H7 (cell line): ENCODE measurements at places on chromosomes 12 and 14.
A peak's percentile ranks its signal among the peaks of the same experiment; 100 is the strongest.

DNA sequence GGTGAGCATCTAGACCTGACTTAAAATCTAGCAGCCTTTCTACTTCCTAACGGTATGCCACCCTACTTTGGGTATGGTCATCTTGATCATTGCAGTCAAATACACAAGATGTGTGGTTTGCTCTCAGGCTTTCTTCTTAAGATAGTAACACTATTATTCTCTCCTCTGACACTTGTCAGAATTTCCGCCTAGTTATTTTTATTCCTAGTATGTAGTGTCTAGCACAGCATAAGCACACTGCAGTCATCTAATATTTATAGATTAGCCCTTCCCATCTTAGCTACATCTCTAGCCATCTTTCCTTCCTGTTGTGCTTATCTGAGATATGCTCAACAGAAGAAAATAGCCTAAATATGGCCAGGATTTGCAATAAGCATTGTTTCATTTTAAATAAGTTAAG lies 180.1 kb downstream of the C12orf50 start:
- no peak for DNase-seq

- no peak for DNase-seq
Measured at GRCh38 chr14:47103771-47104170, 452.2 kb upstream of the RPL10L start.

- no peak for DNase-seq
Measured at GRCh38 chr12:118326991-118327390, 45.7 kb downstream of the TAOK3 start.

GRCh38 chr12:79635676-79636075 lies 55.1 kb downstream of the PAWR start:
- no peak for DNase-seq

GRCh38 chr12:34597548-34598351 lies 575.5 kb downstream of the ALG10 start:
- peak; percentile 1 for DNase-seq

GRCh38 chr12:46487567-46488131 lies 115.1 kb upstream of the SLC38A2 start:
- DNase-seq, result no peak

DNA sequence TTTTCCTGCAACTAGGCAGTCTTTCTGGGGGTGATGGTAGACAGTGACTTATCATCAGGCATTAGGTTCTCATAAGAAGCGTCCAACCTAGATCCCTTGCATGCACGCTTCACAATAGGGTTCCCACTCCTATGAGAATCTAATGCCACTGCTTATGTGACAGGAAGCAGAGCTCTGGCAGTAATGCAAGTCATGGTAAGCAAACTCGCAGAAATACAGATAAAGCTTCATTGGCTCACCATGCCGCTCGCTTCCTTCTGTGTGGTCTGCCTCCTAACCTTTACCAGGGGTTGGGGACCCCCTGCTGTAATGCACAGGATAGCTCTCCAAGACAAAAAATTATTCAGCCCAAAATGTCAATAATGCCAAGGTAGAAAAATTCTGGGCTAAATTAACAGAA lies 864.2 kb downstream of the TRHDE start:
- DNase-seq, result no peak

- peak; percentile 79 for DNase-seq
Measured at GRCh38 chr12:121578230-121579189, 2.3 kb downstream of the KDM2B start.

DNA sequence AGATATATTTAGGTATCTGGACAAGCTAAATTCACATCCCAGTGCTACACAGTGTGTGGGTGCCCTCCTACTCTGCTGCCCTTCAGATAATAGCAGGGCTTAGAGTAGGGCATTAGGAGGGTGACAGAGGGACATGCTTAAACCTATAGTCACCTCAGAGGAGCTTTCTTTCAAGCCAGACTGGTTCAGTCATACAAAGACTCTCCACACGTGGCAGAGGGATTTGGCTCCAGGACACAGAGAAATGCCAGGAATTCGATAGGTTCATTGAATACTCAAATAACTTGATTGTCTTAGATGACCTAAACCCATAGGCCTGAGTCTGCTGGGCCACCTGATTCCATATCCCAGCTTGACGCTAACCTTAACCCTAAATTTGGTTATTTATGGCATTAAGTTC lies 163.5 kb downstream of the TPH2 start:
- no peak for DNase-seq

DNA sequence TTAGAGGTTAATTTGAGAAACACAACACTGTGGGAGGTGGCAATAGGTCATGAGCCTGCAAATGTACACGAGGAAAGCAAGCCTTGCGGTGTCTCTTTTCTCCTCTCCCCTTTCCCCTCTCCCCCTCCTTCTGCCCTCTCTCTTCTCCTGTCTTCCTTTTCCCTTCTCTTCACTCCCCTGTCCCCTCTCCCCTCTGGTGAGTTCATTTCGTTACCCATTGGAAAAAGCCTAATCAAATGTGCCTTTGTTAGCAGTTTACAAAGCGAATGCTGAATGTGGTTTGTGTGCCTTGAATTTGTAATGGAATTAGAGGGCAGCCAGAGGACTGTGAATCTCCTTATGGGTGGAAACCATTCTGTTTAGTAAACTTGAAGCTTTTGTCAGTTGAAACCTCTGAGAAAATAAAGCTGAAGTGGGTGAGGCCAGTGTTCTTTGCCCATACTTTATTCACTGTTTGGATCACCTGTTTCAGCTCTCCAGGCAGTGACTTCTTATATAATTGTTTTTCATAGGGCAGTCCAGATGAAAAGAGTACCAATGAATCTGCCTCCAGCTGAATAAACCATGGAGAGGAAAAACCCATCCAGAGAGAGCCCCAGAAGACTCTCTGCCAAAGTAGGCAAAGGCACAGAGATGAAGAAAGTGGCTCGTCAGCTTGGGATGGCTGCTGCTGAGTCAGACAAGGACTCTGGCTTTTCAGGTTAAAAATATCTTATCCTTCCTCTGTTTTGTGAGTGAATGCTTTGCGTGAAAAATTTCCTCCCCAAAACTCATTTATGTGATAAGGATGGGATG lies 7.3 kb downstream of the CIPC start:
- DNase-seq, result peak; percentile 44

- no peak for DNase-seq
Measured at GRCh38 chr14:24535737-24536136, 27.7 kb upstream of the CMA1 start.

GRCh38 chr14:104151026-104151381 lies 12.6 kb downstream of the KIF26A start:
- DNase-seq, result no peak

GRCh38 chr14:36055681-36056225 lies 120.8 kb downstream of the PTCSC3 start:
- DNase-seq, result no peak

DNA sequence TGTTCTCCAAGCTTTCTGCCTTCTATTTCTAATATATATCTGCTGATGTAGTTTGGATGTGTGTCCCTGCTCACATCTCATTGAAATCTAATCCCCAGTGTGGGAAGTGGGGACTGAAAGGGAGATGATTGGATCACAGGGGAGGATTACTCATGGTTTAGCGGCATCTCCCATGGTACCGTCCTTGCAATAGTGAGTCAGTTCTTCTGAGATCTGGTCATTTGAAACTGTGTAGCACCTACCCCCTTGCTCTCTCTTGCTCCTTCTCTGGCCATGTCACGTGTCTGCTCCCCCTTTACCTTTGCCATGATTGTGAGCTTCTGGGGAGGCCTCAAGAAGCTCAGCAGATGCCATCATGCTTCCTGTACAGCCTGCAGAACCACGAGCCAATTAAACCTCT lies 26.2 kb upstream of the ALX1 start:
- DNase-seq, result no peak

GRCh38 chr12:39033782-39034181 lies 128.4 kb upstream of the CPNE8 start:
- no peak for DNase-seq

- DNase-seq, result no peak
Measured at GRCh38 chr12:50390316-50390741, 6.1 kb downstream of the FAM186A start.

DNA sequence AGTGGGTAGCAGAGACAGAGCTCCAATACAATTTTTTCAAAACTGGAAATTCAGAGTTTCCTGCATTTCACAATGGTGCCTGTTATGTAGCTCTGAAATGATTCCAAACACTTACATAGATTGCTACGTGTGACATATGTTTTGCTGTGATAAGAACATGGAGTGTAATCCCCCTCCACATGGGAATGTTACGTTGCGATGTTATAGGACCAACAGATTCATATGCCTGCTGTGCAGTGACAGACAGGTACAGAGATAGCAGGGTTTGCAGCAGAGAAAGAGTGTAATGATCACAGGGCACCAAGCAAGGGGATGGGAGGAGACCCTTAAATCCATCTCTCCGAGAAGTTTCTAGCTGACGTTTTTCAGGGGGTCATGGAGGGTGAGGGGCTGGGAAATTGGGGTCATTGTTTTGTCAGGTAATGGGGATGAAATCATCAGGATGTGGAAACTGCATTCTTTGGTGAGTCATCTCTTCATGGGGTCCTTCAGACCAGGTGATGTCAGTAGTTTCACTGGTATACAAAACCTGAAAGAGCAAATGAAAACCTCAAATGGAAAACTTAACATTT lies 76.6 kb upstream of the OSBPL8 start:
- DNase-seq, result no peak

DNA sequence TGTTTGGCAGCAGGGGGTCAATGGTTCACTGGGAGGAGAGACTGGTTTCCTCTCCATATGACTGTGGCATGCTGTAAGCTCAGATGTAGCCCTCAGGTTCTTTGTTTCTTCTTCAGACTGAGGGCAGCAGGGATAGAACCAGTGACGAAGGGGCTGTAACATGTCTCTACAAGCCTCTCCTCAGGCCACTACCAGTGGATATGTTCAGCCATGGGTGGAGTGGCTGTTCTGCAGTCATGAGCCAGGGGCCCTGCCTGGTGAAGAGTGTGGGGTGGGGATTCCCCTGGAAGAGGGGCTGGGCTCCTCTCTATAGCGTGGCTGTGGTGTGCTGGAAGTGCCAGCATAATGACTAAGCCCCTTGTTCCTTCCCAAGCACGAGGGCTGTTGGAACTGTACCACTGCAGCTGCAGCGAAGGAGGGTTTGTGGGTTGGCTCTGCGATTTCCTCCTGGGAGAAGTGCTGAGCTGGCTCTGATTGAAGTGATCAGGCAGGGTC lies 55.8 kb downstream of the CMAS start:
- no peak for DNase-seq

- no peak for DNase-seq
Measured at GRCh38 chr12:65464930-65465329, 186.4 kb downstream of the MSRB3 start.

- no peak for DNase-seq
Measured at GRCh38 chr12:92213166-92213565, 67.5 kb upstream of the BTG1 start.

GRCh38 chr14:71056168-71056567 lies 148.9 kb downstream of the PCNX1 start:
- no peak for DNase-seq

- DNase-seq, result no peak
Measured at GRCh38 chr14:83711046-83711445, 1818.9 kb upstream of the FLRT2 start.

- DNase-seq, result peak; percentile 93
Measured at GRCh38 chr12:121611306-121611705, 15.0 kb upstream of the ORAI1 start.

- no peak for DNase-seq
Measured at GRCh38 chr12:127860536-127860935, 406.4 kb upstream of the TMEM132C start.

DNA sequence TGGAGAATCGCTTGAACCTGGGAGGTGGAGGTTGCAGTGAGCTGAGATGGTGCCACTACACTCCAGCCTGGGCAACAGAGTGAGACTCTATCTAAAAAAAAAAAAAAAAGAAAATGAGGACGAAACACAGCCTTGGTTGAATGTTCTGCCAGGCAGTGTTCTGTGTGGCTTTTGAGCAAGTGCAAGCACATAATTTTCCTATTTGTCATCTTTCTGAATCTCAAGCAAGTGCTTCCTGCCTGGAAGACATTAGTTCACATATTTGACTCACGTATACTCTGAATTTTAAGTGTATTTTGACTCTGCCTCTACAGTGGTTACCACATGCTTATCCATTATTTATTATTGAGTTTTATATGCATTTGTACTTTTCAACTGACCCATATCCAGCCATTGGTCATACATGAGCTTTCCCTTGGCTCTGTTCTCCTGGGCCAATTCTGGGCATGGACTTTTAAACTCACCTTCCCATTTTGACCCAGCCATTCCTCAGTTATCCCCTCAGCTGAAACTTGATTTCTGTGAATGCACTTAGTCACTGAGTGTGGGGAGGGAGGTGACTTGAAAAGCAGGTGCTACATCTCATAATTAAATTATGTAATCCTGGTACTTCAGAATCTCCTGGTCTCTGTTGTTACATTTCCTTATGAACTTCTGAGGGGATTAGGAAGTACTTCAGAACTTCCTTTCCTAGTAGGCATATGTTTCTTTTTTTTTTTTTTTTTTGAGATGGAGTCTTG lies 8.1 kb downstream of the OR10G2 start:
- DNase-seq, result no peak

DNA sequence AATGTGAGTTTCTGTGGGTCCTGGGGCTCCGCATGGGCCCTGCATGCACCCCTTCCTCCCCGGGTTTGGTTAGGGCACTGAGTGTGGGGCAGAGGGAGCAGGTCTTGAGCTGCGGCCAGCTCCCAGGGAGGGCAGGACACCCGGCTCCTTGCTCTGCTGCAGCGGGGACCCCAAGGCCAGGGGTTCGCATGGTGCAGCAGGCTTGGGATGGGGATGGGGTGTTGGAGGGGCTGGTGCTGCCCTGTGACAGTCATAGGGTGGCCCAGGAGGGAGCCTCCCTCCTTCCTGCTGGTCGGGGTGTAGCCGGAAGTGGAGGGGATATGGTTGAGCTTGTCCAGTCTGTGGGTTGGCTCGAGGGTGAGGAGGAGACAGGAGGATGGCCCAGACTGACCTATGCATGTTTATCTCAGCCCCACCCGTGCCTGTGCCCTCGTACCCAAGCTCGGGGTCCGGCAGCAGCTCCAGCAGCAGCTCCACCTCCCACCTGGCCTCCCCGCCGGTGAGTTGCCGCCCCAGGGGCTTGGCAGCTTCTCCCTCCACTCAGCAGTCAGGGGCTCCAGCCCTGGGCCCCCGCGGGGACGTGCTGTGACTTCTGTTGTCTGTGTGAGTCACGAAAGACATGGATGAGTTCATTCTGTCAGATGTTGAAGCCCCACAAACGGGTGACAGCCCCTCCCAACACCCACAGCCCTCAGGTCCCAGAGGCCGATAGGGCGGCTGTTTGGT lies 16.0 kb downstream of the ULK1 start:
- peak; percentile 48 for DNase-seq

DNA sequence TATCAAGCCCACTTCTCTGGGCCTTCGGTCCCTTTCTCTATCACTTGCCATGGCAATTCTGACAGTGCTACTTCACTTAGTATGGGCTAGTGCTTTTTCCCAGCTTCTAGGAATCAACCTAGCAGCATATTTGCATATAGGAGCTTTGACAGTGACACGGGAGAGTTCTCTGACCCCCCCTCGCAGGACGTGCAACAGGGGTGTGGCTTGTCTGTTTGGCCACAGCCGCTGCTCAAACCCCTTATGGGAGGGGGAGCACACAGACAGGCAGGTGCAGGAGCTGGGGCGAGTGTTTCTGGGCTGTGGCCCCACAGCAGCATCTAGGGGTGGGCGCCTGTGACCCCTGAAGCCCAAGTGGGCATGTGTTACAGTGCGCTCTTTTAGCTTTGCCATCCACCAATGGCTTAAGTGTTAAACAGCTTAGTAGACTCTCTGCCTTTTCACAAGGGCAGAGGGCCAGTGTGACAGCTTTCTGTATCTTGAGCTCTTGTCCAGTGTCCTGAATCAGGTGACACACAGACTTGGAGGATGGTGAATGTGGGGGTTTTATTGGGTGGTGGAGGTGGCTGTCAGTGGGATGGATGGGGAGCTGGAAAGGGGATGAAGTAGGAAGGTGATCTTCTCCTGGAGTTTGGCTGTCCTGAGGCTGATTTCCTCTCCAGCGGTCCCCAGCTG lies 229.3 kb downstream of the PCNX1 start:
- DNase-seq, result no peak
